ENCODE measurements at places on chromosomes 13 and 19.

- DNase-seq = no peak
Measured at GRCh38 chr13:95075506-95075905, 225.7 kb downstream of the ABCC4 start.

DNA sequence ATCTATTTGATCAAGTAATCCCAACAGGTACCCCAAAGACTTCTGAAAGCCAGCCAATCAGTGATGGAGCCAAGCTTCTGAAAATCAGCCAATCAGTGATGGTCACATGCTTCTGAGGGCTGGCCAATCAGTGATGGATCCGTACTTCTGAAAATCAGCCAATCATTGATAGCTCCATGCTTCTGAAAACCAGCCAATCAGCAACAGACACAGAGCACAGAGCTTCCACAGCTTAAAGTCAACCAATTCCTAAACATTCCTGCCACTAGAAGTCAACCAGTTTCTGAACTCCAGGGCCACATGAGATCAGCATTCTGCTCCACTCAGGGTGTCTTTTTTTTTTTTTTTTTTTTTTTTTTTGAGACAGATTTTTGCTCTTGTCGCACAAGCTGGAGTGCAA, 8.2 kb upstream of the HSD17B14 start:
- peak; percentile 71 for DNase-seq

DNA sequence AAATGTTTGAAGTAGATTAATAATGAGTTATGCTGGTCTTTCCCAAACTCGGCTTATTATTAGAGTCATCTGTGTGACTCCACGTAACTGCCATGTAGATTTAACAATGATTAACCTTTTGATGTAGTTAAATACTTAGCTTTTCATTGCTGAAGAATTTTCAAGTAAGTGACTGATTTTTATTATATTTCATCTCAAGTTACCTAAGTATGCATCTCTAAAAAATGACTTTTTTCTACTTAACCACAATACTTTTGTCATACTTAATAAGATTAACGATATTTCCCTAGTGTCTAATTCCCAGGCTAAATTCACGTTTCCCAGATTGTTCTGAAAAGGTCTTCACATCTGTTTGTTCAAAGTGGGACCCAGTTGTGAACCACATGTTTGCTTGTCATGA, 17.8 kb downstream of the BIVM start:
- DNase-seq = peak; percentile 42

- no peak for DNase-seq
Measured at GRCh38 chr19:1610579-1610978, 5.3 kb upstream of the UQCR11 start.

DNA sequence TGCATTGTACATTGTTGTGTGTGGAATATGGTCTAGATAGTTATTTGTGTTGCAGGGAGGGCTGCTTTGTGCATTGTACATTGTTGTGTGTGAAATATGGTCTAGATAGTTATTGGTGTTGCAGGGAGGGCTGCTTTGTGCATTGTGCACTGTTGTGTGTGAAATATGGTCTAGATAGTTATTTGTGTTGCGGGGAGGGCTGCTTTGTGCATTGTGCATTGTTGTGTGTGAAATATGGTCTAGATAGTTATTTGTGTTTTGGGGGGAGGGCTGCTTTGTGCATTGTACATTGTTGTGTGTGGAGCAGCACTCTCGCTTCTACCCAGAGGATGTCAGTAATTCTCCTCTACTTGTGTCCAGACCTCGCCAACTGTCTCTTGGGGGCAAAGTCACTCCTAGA, 36.3 kb upstream of the ZNF835 start:
- no peak for DNase-seq

- no peak for DNase-seq
Measured at GRCh38 chr13:101486708-101487437, 34.4 kb downstream of the ITGBL1 start.

- DNase-seq = no peak
Measured at GRCh38 chr19:35296644-35297514, 4.9 kb downstream of the MAG start.

DNA sequence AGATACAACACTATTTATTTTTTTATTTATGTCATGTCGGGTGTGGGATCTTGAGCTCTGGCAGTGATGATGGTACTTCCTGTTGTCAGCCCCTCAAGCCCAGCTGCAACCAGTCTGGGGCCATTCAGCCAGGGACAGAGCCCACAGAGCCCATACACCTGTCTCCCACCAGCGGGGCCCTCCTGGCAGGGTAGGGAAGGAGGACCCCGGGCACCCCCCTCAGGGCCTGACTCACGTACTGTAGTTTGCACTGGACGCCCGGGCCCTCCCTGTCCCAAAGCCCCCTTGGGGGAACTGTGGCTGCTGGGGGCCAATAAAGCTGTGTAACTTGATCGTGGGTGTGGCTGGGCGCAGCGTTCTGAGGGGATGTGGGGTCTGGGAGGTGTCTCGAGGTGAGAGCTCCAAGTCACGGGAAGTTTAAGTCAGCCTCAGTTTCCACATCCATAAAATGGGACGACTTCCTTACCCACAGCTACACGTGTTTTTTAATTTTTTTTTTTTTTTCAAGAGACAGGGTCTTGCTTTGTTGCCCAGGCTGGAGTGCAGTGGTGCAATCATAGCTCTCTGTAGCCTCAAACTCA, 9.5 kb downstream of the ATG4D start:
- no peak for DNase-seq

GRCh38 chr13:106318941-106319411, 216.5 kb downstream of the EFNB2 start:
- peak; percentile 94 for DNase-seq

- no peak for DNase-seq
Measured at GRCh38 chr13:88097541-88097940, 426.4 kb downstream of the SLITRK5 start.

GRCh38 chr13:97302611-97303010, 80.5 kb downstream of the MBNL2 start:
- DNase-seq = no peak

GRCh38 chr13:106772006-106772601, 204.2 kb upstream of the ARGLU1 start:
- DNase-seq = no peak

DNA sequence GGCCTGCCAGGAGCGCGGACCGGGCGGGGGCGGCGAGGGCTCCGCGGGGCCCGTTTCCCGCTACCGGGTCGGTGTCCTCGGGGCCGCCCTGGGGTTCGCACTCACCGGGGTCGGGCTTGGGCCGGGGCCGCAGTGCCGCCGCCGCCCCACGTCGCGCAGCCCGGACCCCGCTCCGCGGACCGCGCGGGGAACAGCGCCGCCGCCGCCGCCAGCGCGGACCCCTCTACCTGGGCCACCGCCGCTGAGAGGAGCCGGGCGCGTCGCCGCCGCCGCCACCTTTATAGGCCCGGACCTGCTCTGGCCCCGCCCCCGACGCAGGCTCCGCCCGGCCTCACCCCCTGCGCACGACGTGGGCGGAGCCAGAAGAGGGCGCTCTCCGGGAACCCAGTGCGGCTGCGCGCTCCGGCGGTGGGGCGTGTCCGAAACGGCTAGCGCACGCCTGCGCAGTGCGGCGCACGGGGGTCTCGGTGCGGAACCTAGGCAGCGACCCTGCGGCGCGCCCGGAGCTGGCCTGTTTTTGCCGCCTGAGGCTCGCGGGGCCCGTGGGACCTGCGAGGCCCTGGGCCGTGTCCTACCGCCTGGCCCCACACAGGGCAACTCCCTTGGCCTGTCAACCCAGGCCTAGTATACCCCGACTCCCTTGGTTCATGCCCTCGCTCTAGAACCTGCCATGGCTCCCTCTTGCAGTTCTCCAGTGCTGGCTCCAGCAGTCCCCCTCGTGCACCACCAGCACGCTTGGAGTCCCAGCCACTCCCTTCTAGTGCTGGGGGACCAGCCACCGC, at the start of gene MKNK2:
TSS of gene MKNK2 (minus strand) at position 254 of the 782 bp plus-strand sequence. CDS start 393 bp downstream, outside the sequence.
- peak; percentile 86 for DNase-seq

DNA sequence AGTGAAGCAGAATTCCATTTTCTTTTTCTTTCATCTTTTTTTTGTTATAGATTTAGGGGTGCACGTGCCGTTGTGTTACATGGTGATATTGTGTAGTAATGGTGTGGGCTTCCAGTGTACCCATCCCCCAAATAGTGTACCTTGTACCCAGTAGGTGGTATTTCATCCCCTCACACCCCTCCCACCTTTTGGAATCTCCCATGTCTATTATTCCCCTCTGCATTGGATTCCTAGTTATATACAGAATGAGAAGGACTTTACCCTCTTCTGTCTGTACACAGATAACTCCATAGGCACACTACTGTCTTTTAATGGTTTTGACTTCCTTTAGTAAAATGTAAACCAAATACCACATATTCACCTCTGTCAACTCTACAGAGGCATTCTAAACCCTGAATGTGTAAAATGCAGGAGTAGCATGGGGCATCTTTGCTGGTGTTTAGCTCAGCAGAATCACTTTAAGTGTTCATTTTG, 28.0 kb downstream of the FRY start:
- DNase-seq = no peak

GRCh38 chr13:51966186-51966585, 45.1 kb downstream of the ATP7B start:
- DNase-seq = no peak

DNA sequence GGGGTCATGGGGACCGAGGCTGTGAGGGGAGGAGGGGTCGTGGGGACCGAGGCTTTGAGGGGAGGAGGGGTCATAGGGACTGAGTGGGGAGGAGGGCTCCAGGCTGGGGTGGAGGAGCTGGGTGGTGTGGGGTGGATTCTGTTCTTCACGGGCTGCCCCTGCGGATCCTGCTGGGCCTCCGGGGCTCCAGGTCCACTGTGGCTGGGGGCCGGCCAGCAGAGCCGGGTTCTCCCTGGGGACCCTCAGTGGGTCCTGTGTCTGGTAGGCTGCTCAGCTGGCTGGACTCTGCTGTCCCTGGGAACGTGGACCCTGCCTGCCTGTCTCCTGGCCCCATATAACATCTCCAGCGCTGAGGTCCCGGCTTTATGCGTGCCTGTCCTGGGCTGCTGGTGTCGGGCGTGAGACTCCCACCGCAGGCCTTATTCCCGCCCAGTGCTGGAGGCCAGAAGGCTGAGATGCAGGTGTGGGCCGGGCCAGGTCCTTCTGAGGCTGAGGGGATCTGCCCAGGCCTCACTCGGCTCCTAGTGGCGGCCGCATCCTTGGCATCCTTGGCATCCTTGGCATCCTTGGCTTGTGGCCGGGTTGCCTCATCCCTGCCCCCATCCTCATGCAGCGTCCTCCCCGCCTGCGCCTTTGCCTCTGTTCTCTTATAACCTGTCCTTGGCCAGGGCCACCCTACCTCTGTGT, 19.8 kb upstream of the GNA15 start:
- DNase-seq = no peak

- peak; percentile 60 for DNase-seq
Measured at GRCh38 chr19:49097453-49098288, 12.4 kb downstream of the SNRNP70 start.

DNA sequence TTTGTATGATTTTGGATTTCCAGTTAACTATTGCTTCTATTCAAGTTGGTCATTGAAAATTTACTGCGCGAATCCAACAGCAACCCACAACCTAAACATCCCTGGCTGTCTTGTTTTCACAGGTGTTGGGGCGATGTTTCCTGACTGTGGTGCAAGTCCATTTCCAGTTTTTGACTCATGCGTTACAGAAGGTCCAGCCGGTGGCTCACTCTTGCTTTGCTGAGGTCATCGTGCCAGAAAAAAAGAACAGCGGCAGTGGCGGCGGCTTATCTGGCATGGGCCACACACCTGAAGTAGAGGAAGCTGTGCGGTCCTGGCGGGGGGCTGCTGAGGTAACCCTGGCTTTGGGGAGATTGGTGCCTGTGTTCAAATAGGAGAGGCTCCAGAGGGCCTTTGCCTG, 45.2 kb upstream of the GPI start:
- no peak for DNase-seq

- DNase-seq = no peak
Measured at GRCh38 chr19:50189331-50189730, 14.1 kb upstream of the MYH14 start.

DNA sequence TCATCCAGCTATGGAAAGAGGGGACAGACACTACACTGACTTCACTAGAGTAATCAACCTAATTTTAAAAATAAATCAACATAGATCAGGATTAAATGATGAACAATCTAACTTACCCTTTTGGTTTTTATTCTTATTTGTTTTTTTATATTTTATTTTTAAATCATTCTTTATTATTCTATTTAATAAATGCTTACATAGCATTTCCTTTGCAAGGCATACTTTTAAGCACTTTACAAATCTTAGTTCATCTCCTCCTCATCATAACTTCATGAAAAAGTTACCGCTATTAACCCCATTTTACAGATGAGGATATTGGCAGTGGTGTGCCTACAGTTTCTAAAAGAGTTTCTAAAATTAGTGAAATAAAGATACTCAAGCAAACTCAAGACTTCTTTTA, 380.6 kb downstream of the TBC1D4 start:
- DNase-seq = no peak

GRCh38 chr19:4503825-4504170, 14.5 kb downstream of the PLIN4 start:
- DNase-seq = no peak

DNA sequence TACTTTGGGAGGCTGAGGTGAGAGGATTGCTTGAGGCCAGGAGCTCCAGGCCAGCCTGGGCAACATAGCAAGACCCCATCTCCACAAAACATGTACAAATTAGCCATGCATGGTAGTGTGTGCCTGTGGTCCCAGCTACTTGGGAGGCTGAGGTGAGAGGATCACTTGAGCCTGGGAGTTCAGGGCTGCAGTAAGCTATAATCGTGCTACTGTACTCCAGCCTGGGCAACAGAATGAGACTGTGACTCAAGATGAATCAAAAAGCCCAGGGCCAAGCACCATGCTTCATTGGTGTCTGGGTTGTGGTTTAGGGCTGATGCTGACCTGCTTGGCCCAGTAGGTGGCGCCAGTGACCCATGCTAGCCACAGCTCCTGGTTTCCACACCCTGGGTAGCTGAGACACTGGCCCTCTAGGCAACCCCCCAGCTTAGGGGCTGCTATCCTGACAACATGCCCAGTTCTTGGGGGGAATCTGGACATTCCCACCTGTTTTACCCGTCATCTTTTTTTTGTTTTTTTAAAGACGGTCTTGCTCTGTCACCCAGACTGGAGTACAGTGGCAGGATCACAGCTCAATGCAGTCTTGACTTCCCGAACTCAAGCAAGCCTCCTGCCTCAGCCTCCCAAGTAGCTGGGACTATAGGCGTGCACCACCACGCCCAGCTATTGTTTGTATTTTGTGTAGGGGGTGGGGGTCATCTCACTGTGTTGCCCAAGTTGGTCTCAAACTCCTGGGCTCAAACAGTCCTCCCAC, 5.5 kb downstream of the CCDC124 start:
- DNase-seq = peak; percentile 82

DNA sequence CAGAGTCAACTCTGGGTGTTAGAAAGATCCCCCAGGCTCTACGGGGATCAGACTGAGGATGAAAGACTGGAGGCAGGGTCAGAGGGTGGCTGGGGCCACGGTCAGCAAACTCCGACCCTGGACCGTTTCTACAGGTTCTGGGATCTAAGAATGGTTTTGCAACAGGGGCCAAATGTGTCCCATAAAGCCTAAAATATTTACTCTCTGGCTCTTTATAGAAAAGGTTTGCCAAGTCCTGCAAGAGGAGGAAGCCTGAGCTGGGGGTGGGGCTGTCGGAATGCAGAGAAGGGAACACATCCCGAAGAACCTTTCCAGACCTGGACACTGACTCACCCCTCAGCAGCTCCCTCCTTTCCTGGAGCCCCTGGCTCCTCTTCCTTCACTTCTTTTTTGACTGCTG, 20.7 kb downstream of the LIG1 start:
- DNase-seq = peak; percentile 6

GRCh38 chr19:29323021-29323430, 110.1 kb upstream of the UQCRFS1 start:
- no peak for DNase-seq
